ENCODE measurements at places on chromosomes 5 and 9. TPM values are rescaled to one million over a fixed set of nuclear protein-coding genes. Genes with fewer than 3 reads are reported as not detected.

SPOCK1 gene
- total RNA-seq, result 11.1 TPM

CNTNAP3B gene
- total RNA-seq, result 3.9 TPM

HDHD3 gene
- 143 TPM for total RNA-seq

C5orf52 gene
- 3.6 TPM for total RNA-seq

SEMA4D gene
- 18.9 TPM for total RNA-seq

NSD1 gene
- total RNA-seq, result 55.6 TPM

C5 gene
- 1.9 TPM for total RNA-seq

CPEB4 gene
- total RNA-seq, result 42.8 TPM

SCGB3A2 gene
- total RNA-seq, result not detected

PTPN3 gene
- total RNA-seq, result 27.7 TPM

CTSV gene
- 5.4 TPM for total RNA-seq

ENHO gene
- 0.89 TPM for total RNA-seq

SPATA9 gene
- 0.31 TPM for total RNA-seq

ADAMTS19 gene
- total RNA-seq, result 0.49 TPM

NTNG2 gene
- 1.1 TPM for total RNA-seq

LCN2 gene
- 12.3 TPM for total RNA-seq

PHF24 gene
- 0.22 TPM for total RNA-seq

HTR4 gene
- 12.2 TPM for total RNA-seq

IL9 gene
- total RNA-seq, result not detected

PCDHB14 gene
- 1.7 TPM for total RNA-seq

ADAMTSL1 gene
- total RNA-seq, result 18.9 TPM

HAVCR1 gene
- total RNA-seq, result 3.9 TPM

SPINK7 gene
- not detected for total RNA-seq

DELE1 gene
- total RNA-seq, result 77.8 TPM

AFF4 gene
- total RNA-seq, result 74.7 TPM

PPWD1 gene
- total RNA-seq, result 29.2 TPM

TLR4 gene
- total RNA-seq, result 6.0 TPM

UBAP2 gene
- 26.6 TPM for total RNA-seq

CDO1 gene
- total RNA-seq, result 0.95 TPM

PSMB7 gene
- 88.0 TPM for total RNA-seq

NMUR2 gene
- total RNA-seq, result not detected

POU5F2 gene
- total RNA-seq, result 1.1 TPM

ZNF608 gene
- 16.2 TPM for total RNA-seq

GZMA gene
- total RNA-seq, result 3.9 TPM

KCNV2 gene
- not detected for total RNA-seq

NR2F1 gene
- 2.7 TPM for total RNA-seq

FAM193B gene
- 52.1 TPM for total RNA-seq

DEPDC1B gene
- 5.3 TPM for total RNA-seq

LRRTM2 gene
- 0.67 TPM for total RNA-seq

MLANA gene
- total RNA-seq, result not detected

MAMDC2 gene
- 12.7 TPM for total RNA-seq

OTP gene
- total RNA-seq, result not detected

FOXD4L5 gene
- total RNA-seq, result 0.24 TPM

SPARC gene
- total RNA-seq, result 178 TPM

SNX18 gene
- 10.6 TPM for total RNA-seq
